ENCODE measurements at places on chromosomes 6 and 20.

DNA sequence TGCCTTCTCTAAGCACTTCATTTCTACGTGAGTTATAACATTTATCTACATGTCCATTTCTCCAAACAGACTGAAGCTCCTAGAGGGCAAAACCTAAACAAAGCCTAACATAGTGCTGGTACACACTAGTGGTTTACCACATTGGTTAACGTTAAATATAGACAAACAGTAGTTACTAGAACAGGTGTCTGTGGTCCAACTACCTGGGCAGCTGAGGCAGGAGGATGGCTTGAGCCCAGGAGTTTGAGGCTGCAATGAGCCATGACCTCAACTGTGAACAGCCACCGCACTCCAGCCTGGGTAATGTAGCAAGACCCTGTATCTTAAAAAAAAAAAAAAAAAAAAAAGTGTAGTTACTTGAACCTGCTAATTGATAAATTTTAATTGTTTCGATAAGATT is 26.5 kb downstream of the PTPRK start:
- DNase-seq, result no peak

DNA sequence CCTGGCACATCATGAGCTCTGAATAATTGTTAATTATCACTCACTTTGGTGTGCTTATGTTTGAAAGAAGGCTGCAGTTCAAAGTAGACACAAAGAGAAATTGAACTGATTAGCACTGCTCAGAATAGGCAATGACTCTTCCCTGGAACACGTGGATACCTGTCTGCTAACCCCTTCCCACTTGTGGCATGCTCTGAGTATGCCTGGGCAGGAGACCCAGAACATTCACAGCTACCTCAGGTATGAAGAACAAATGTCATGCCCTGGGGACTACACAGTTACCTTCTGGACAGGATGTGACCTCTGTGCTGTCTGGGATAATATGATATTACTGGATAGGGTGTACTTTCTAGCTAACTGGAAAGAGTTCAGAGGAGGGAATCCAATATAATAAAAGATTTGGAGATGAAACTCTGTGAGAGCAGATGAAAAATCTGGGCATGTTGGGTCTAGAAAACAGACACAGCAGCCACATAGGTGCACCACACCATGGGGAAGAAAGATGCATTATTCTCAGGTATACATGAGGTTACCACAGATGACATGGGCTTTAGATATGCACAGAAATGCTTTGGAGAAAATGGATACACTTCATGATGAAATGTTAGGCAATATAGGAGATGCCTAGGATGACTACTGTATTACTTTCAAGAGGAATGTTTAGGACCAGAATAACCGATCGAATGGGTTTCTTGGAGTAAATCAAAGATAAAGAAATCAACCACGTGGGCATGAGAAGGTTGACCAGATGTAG is 324.2 kb upstream of the PREP start:
- no peak for DNase-seq

GRCh38 chr6:89172131-89172530 is 26.3 kb downstream of the PM20D2 start:
- no peak for DNase-seq

DNA sequence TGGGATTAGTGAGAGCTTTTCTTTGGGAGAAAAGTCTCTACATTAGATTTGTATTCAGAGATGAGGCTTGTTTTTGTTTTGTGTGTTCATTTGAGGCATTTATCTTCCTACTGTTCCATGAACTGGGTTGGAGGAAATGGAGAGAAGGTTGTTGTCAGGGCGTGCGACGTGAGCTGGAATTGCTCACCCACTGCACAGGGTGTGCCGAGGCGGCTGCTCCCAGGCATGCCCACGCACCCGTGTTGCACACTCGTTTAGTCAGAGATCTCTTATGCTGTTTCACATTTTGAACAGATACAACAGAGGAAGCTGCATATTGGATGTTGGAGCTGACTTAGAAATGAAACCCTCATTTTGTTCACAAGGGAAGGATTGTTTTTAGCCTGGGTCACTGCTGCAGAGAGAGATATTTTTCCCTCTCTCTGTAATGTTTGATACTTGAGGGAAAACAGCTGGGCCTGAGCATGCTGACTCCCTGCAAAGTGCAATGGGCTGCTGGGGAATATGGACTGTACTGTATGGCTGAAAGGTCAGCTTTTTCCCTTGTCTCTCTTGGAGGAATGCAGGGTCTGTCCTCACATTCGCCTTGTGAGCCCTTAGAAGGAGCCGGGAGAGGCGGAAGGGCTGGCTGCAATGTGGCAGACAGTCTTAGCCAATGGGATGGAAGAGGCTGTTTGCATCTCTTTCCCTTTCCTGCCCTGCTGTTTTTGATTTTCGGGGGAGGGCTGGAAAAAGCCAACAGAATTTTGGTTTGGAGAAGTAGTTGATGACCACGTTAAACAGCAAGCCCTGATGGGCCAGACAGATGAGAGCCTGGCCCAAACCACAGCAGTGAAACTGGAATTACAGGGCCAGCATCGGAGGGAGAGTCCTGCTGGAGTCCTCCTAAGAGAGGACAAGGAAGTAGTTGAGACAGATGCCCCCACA is 170.8 kb downstream of the SASH1 start:
- DNase-seq, result no peak

DNA sequence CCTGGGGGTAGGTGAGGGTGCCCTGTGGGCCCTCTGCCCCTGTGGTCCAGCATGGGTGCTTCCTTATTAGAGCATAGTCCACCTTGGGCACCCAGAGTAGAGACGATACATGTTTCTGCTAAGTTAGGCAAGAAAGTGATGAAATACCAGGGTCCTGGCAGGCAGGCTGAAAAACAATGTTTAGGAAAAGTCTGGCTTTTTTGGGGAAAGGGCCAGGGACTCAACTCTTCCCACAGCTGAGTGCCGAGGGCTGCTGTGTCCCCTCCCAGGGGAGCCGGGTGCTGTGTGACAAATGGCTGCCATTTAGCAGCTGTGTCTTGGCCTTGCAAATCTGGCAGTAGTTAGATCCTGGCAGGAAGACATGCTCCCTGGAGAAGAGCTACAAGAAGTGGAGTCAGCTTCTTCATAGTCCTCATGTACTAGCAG is 61.5 kb downstream of the RREB1 start:
- peak; percentile 73 for DNase-seq

DNA sequence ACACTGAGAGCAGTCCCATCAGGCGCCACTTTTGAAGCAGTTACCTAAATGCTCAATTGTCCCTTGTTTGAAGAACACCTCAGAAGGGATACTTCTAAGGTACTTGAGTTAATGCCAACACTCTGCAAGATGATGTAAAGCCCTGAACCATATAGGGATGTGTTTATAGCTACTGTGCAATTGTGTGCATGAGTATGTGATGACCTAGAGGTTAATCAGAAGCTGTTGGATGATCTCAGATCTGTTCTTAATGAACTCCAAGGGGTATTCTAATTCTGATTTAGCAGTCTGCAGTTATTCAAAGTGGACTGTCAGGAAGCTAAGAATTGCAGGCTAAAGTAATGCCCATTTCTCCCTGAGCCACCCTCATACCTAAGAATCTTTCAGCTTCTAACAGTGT is 158.3 kb downstream of the TMEM242 start:
- DNase-seq, result no peak

GRCh38 chr6:57247603-57248002 is 25.5 kb upstream of the RAB23 start:
- DNase-seq, result no peak

DNA sequence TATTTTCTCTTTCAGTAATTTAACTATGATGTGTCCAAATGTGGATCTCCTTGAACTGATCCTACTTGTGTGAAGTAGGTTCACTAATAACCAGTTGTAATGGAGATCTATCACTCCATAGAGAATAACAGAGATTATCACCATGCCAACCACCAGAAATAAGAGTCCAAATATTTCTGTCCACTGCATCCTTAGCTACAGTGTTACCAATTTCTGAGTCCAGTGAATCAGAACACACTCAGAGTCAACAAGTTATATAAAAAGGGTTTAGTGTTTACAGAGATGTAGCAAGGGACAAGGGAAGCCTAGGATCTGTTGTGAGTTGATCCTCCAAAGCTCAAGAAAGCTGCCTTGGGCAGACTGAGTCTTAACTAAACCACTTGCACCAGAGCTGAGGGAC is 882.8 kb downstream of the TBC1D32 start:
- DNase-seq, result no peak

GRCh38 chr6:158071121-158072082 is 89.7 kb downstream of the SYNJ2 start:
- no peak for DNase-seq

DNA sequence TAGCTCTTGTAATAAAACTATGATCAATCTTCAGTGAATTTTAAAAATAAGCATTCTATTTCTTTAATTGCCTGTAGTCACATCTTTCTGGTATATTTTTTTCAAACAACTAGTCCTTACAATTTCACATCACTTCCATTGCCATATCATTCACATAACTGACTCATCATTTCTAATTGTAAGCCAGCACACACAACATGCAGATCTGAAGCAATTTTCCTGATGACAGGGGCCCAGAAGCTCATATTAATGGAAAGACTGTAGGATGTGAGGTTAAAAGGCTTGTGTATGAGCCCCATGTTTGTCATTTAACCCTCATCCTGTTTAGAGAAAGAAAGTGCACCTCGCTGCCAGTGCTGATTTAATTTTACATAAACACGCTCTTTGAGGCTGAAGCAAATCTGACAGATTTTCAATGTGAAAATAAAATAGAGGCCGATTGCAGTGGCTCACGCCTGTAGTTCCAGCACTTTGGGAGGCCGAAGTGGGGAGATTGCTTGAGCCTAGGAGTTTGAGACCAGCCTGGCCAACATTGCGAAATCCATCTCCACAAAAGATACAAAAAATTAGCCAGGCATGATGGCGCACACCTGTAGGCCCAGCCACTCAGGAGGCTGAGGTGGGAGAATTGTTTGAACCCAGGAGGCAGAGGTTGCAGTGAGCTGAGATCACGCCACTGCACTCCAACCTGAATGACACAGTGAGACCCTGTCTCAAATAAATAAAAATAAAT is 40.1 kb upstream of the LTV1 start:
- DNase-seq, result no peak

GRCh38 chr6:157717340-157717748 is 105.7 kb upstream of the SNX9 start:
- DNase-seq, result no peak

GRCh38 chr6:84665401-84665800 is 99.0 kb downstream of the TBX18 start:
- no peak for DNase-seq

GRCh38 chr6:153003366-153003690 is 819 bp upstream of the MTRF1L start:
- no peak for DNase-seq

All from Right ventricle myocardium superior (tissue), 1 donor.